ENCODE measurements at places on chromosomes 1 and 21.
A peak's percentile ranks its signal among the peaks of the same experiment; 100 is the strongest.

DNA sequence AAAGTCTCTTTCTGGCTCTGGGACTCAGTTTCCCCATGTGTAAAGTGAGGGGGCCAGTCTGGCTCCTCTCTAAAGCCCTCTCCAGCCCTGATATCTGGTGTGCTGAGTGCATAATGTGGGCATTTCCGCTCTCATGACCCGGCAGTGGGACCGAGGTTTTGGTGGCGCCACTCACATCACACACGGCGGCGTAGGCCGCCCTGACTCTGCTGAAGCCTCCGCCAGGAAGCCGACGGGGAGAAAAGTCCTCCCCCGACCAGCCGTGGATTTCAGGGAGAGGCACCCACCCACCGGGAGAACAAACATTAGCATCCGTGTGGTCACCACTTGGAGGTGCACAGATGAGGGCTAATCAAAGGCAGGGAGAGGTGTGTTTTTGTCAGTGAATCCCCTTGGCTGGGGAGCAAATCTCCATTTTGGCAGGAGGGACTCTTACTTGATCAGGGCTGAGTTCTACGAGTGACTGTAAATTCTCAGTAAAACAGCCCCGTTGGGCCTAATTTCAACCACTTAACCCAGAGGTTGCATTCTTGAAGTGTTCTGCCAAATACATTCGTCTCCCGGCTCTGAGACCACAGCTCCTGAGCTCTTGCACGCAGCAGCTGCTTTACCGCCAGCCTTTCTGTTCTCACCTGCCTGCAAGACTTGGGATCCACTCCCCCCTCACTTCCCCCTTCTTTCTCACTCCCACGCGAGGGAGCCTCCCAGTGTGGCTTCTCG lies 118.2 kb downstream of the FOXD2 start:
- DNase-seq: no peak

GRCh38 chr1:25624156-25624555 lies 7.6 kb downstream of the MAN1C1 start:
- peak; percentile 76 for DNase-seq

DNA sequence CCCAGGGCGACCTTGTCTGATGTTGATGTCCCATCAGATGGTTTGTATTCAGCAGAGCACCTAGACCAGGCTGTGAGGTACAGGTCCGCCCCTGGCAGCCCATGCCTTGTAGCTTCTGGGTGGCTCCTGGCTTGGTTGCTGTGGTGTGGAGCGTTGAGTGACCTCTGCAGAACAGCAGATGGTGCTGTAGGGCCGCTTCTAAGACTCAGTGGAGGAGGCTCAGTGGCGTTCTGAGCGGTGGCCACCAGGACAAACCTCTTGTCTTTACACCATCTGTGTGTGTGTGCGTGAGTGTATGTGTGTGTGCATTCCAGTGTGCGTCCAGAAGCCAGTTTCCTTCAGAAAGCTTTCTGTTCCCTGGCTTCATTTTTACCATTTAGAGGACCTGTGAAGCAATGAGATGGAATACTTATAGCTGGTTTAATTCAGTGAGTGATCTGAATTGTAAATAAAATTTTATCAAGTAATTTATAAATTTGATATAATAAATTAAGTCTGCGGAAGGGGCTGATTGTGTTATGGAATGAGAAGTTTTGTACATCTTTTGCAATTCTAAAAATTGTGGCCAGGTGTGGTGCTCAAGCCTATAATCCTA lies 66.1 kb downstream of the ADARB1 start:
- peak; percentile 82 for DNase-seq

GRCh38 chr1:220320709-220321108 lies 48.5 kb upstream of the RAB3GAP2 start:
- DNase-seq: no peak

GRCh38 chr1:218783131-218783530 lies 390.5 kb upstream of the LYPLAL1 start:
- DNase-seq: no peak

DNA sequence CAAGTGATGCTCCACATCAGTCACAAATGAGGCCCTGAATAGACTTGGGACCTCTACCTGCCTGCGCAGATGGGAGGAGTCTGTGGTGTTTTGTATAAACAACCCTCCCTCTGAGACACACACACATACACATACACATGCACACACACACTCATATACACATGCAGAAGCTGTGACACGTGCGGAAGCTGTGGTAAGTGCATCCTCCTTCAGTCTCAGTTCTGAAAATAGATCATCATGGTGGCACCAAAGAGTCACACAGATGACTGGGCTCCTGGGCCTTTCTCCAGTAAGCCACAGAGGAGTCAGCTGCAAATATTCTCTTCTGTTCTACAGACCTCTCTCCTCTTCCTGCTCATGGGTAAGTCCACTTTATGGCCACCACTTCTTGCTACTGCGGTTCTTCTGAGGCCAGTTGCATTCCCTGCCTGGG lies at the start of gene LY9:
Gene LY9 (plus strand): TSS at position 224 of the 433 bp plus-strand sequence. CDS start 14 bp downstream, at position 238.
- peak; percentile 89 for DNase-seq

DNA sequence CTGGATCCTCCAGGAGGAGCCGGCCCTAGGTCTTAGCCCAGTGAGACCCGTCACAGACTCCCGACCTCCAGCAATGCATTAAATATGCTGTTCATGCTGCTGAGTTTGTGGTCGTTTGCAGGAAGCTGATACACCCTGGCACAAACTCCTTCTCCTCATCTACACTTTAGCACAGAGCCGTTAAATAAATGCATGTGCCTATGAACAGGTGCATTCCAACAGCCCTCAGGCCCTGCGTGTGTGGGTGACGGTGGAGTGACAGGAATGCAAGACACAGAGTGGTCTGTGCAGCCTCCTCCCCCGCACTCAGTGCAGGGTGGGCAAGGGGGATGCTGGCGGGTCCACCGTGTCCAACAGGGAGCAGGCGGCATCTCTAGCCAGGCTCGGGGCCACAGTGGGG lies 106.6 kb upstream of the TMPRSS2 start:
- no peak for DNase-seq

- no peak for DNase-seq
Observed at GRCh38 chr21:37509802-37510393, 143.3 kb downstream of the DYRK1A start.

DNA sequence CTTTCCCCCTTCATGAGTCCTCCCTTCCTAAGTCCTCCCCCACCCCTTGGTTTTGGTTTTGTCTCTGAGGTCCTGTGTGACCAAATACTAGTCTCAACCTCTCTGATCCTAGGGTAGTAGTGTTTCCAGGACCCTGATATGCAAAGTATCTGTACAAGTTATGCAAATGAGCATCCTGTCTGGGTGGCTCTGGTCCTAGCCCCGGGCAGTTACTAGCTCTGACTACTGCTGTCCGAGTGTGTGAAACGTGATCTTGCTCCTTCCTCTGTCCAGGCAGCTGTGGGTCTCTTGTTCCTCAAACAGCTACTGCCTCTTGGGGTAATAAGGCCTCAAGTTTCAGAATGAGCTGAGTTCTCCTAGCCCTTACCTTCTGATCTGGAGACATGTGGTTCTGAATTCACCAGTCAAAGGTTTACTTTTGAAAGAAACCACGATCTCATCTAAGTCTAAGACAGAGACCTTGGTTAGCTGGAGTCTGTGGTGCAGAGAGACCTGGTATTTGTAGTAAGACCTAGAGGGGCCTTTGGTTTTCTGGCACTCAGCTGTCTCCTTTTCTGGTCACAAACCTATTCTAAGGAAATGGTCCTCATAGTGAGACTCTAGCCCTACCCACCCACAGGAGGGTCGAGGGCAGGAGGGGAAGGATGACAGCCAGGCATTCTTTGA lies 31.0 kb upstream of the IL19 start:
- peak; percentile 57 for DNase-seq

DNA sequence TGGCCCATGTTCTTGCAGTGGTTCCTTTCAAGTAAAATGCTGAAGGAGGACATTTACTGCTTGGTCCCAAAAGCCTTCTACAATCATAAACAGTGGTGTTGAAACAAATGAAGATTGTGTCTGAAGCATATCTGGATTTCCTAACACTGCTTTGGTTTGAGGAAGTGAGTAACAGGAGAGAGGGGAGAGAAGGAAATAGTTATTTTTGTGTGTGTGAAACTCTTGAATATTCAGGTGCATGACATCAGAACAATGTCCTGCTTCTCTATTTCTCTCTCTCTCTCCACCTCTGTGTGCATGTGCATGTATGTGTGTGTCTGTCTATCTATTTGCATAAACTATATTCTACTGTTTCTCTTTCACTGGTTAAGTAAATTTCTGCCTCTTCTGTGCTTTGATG lies 61.4 kb upstream of the TNFSF18 start:
- DNase-seq: no peak

GRCh38 chr1:157985473-157985872 lies 8.0 kb upstream of the KIRREL1 start:
- no peak for DNase-seq

GRCh38 chr21:45074818-45075595 lies 627 bp downstream of the ADARB1 start:
- DNase-seq: peak; percentile 32

DNA sequence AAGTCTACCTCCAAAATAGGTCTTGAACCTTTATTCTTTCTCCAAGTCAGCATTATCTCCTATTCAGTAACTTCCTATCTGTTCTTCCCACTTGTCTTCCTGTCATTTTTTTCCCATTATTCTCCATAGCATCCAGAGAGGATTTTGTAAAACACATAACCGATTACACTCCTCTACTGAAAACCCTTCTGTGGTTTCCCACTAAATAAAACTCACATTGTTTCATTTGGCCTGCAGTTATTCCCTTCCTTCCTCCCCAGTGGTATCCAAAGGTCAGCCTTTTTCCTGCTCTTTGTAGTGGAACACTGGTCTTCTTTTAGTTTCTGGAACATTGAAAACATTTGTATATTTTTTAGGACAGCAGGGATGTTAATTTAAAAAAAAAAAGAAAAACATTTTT lies 266.0 kb downstream of the GPR52 start:
- no peak for DNase-seq

DNA sequence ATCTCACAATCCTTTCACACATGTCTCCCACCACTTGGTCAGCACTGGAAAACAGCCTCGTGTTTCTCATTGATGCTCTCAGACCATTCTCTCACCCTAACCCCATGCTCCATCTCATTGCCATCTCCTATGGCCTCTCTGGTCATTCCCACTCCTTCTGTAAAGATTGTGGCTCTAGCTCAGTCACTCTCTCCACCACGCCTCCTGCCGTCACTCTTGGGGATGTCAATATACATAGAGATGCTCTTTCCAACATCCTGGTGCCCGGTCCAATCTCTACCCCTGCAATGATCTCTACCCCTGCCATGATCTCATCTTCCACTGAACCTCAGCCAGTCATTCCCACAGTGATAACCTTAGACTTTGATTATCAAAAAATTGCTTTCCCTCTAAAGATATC lies 90.1 kb downstream of the NTPCR start:
- no peak for DNase-seq

GRCh38 chr21:25901330-25901979 lies 166.7 kb downstream of the GABPA start:
- DNase-seq: no peak

- no peak for DNase-seq
Observed at GRCh38 chr1:41954533-41954944, 35.8 kb upstream of the HIVEP3 start.

DNA sequence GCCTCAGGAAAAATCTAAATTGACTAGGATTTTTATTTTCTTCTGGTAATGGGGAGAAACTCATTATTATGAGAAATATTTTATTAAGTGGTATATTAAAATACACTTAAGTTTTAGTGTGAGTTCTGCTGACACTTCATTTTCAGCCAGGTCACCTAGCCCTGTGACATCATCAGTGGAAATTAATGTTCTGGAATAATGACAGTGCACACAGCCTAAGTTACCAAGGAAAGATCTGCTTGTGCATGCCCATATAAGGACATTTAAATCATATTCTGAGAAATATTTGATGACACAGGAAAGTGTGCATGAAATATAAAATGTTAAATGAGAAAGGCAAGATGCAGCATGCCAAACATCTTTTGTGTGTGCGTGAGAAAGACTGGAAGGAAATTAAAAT lies 102.0 kb downstream of the KIF14 start:
- no peak for DNase-seq

- DNase-seq: peak; percentile 80
Observed at GRCh38 chr1:89608984-89609725, 23.8 kb upstream of the LRRC8C start.

GRCh38 chr1:224456637-224456953 lies 22.0 kb upstream of the WDR26 start:
- no peak for DNase-seq

- no peak for DNase-seq
Observed at GRCh38 chr1:225857256-225857655, 24.9 kb downstream of the TMEM63A start.

DNA sequence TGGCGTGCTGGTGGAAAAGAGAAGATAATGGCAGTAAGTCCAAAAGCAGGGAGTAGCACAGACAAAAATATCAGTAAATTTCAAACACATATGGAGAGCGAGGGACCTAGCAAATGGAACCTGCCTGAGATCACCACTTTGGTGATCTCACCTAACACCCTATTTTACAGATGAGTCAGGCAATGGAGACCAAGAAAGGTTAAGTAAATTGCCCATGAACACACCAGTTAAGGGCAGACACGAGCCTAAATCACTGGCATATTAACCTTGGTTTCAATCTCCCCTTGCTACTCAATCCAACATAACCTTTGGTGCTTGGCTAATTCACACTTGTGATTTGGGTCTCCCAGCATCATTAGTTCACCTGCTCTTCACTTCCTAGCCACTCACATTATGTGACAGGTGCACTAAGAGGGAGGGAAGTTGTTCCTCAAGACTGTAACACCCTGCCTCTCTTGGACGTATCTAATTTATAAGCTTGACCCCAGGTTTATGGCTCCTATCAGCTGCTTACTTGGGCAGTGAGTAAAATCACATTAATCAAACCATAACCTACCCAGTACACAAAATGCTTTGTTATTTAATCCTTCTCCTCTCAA lies 11.5 kb downstream of the ZNF697 start:
- DNase-seq: no peak

- DNase-seq: no peak
Observed at GRCh38 chr1:209444961-209445360, 138.6 kb upstream of the CAMK1G start.

DNA sequence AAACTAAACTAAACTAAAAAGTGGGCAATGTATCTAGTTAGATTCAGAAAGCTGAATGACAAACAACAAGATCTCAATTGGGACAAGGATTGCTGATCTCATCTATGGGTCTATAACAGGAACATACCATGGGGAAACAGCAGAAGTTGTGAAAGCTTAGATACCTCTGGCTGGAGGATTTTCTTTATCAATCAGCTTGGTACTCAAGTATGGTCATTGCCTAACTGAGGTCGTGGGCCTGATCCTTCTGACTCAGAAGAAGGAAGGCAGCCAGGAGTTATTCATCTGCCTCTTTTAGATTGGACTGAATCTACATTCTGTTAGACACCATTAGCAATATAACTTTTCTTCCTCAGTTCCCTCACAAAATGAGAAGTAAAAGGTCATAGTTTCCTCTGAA lies 39.7 kb downstream of the DNTTIP2 start:
- no peak for DNase-seq

GRCh38 chr1:115241309-115241708 lies 96.7 kb downstream of the NGF start:
- DNase-seq: no peak

- DNase-seq: no peak
Observed at GRCh38 chr1:98441281-98441680, 220.2 kb upstream of the SNX7 start.

Data from activated CD8-positive, alpha-beta T cell treated with anti-CD3 and anti-CD28 coated beads, Interleukin-2, amount 10 ng/mL, durations not matched to agents 7 days and 5 days (primary cell).